ENCODE measurements at places on chromosomes 5 and 9.

- no peak for DNase-seq
These were observed 87.1 kb downstream of the CEMIP2 start for GRCh38 chr9:71681104-71681707.

GRCh38 chr5:159956074-159956473 is 39.8 kb downstream of the ADRA1B start:
- no peak for DNase-seq

DNA sequence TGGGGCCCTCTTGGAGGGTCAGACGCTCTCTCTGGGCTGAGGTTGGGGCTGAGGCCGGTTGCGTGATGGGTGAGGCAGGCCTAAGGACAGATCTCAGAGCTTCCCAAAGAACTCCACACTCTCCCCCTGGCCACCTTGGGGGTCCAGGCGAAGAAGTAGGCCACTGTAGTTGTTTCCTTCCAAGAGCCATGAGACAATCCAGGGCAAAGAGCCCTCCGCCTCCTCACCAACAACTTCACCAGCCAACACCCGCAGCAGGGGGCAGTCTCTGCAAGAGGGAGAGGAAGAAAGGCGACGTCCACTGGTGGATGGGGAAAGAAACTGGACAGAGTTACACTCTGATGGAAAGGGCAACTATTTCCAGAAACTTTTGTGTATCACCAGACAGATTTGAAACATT is 10.7 kb downstream of the SLC35A4 start:
- peak; percentile 41 for DNase-seq

DNA sequence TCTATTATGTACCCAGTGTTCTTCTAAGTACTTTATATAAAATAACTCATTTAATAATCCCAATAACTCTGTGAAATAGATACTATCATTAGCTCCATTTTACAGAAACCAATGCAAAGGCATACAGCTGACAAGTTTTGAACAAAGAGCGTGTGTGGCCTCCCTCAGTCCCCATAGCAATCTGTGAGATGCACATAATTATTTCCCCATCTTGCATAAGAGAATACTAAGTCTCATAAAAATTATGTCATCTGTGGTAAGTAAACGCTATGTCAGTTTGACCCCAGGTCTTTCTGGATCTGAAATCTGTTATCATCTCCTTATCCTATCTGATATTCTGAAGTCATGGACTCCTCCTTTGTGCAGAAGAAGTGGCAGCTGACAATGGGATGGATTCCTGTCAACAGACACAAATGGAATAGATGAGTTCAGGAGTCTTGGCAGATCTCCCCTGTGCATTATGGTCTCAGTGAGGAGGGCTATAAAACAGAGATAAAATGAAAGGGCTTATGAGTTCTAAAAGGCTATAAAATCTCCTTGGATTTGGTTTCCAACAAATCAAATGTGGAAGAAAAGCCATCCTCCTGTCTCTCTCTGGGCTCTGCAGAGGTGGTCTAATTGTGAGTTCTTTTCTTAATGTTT is 162.5 kb upstream of the TLE4 start:
- DNase-seq = no peak

DNA sequence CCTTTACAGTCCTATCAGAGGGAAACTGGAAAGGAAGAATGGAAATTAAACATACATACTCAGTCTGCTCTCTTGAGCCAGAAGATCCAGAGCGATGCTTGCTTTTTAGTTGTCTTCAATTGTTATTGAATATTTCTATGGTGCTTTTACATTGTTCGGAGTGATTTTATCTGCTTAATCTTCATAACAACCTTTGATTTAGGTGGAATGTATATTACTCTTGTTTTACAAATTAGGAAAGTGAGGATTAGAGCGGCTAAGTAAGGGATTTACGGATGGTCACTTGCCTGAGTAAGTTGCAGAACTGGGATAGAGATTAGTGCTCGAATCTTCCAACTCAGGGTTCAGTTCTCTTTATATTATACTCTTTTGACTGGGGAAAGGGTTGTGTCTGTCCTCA is 69.1 kb downstream of the PBX3 start:
- DNase-seq = no peak

GRCh38 chr9:100591639-100592412 is 13.9 kb downstream of the CAVIN4 start:
- no peak for DNase-seq

- DNase-seq = no peak
These were observed 3.5 kb downstream of the EEIG1 start for GRCh38 chr9:127977009-127977883.

DNA sequence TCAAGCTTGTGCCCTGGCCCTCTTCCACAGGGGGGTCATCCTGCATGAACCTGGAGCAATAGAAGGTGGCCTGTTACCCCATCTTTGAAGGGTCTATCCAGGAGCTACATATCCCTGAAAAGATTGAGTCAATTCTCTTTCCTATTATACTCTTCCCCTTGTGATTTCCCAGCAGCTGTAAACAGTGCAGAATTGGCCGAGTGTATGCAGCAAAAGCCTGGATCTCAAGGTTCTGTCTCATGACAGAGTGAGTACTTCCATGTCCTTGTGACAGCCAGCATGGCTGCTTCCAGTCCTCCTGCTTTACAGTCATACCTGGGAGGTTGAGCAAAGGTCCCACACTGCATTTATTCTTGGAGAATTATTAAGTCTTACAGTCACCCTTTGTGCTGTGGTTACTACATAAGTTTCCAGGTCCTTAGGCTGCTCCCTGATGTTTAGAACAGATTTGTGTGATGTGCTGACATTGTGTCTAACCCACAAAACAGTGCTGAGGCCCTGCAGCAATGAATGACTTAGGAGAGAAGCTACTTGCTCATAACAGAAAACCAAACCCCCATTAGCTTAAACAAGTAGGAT is 67.5 kb downstream of the NREP start:
- DNase-seq = no peak

- DNase-seq = no peak
These were observed 125.6 kb upstream of the TSLP start for GRCh38 chr5:110945874-110946436.

Data from iPS-NIHi11 (cell line).